Fibroblast of mammary gland (primary cell): ENCODE measurements at places on chromosomes 16 and 17.

DNA sequence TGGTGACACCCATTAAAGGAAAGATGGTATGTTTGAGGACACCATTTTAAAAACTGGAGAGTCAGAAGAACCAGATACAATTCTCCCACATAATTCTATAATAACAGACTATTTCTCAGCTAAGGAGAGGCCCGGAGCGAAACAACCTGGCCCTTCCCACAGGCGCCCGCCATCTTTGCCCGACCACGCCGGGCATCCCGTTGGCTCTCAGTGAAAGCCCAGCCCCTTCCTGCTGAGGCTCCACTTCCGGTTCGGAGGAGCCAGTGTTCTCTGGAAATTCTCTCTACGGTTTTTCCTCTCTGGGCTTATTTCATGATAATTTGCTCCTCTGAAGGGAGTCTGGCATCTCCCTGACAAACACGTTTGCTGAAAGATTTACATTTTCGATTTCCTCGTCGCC, 175.7 kb downstream of the AXIN2 start:
- DNase-seq = no peak

- peak; percentile 79 for DNase-seq
Observed at GRCh38 chr17:10616502-10617119, 40.5 kb downstream of the MYH3 start.

- DNase-seq = no peak
Observed at GRCh38 chr16:6284731-6285130, 1047.9 kb upstream of the RBFOX1 start.

DNA sequence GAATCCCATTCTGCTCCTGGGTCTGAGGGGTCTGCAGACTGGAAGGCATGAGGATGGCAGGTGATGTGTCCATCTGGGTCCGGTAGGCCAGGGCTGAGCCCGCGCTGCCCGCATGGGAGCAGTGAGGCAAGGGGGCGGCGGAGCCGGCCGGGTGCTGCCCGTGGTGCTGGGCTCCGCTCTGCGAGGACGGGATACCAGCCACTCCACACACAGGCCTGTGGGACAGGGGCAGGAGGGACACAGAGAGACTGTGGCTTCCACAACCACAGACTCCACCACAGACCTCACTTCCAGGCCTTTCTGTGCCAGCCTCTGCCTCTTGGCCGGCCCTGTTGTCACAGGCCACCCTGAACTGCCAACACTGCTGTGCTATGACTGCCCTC, 25.4 kb downstream of the MAP1LC3B start:
- DNase-seq = no peak

- DNase-seq = no peak
Observed at GRCh38 chr17:75003957-75004355, 8.5 kb upstream of the MRPL58 start.

DNA sequence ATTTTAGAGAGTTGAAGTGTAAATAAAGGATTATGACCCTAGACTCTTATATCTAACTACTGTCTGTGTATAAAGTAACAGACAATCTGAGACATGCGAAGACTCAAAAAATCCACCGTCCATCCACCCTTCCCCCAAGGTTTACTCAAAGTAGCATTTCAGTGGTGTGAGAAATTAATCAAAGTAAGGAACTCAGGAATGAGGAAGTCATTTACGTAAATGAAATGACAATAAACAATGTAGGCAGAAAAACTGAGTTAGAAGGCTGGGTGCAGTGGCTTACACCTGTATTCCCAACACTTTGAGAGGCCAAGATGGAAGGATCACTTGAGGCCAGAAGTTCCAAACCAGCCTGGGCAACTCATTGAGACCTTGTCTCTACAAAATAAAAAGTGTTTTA, 19.8 kb upstream of the NTN1 start:
- DNase-seq = no peak
